ENCODE measurements at places on chromosomes 13 and 19.

DNA sequence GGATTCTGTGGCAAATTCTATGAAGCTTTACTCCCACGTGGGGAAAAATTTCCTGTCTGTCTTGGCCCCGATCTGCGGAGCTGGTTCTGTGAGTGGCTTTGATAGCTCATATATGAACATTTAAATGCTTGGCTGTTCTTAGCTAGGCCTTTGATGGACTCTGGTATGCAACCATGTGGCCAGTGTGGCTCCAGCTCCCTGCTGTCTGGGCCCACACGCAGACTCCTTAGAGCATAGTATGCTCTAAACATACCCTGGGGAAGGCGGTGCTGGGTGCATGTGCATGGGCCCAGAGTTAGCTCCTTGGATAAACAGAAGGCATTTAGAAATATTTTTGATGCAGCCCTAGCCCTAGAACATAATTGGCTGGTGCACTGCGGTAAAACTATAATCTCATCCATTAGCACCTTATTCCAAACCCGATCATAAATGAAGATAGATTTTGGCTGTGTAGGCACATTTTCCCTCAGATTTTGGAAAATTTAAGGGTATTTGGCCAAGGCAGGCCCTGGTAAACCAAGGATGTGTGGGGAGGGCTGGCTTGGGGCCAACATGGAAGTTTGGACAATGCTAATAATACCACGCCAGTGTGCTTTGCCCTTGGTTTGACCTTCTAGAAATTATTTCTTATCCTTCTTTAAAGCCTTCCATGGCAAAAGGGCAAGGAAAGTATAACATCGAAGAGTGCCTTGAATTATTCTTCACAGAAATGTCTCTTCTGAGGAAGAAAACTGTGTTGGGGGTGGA, 153.5 kb downstream of the LMO7 start:
- peak; percentile 29 for DNase-seq

DNA sequence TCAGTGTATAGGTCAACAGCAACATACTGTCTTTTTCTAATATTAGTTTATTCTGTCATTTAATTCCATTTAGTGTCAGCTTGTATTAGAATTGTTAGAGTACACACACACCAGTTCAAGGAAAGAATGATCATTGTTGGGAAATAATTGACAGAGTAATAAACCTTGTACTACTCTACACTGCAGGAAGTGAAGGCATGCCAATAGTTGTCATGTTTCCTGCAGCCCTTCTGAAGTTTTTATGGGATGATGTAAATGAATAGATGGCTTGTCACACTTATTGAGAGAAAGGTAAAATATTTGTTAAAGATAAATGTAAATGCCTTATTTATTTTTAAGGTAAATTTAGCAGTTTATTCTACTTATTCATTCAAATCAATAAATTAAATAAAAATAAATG, 306.9 kb upstream of the KLHL1 start:
- no peak for DNase-seq

DNA sequence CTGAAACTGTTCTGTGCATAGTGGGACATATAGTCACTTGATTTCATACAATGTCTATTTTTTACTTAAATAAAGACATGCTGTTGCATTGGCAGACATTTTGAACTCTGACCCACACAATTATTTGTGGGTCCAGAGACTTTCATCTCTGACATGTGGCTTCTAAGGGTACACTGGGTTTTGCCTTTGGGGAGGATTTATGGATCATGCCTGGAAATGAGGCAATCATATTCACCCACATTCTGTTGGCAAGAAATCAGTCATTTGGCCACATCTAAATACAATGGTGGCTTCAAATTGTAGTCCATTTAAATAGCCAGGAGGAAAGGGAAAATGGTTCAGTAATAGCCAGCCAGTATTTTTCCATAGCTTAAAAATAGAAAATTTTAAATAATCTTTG, 238.3 kb upstream of the KLF12 start:
- no peak for DNase-seq

GRCh38 chr13:35888457-35888883, 242.7 kb downstream of the DCLK1 start:
- no peak for DNase-seq

- DNase-seq = no peak
Observed at GRCh38 chr13:99085808-99086266, 108.0 kb upstream of the DOCK9 start.

- peak; percentile 28 for DNase-seq
Observed at GRCh38 chr13:92769046-92769445, 457.6 kb upstream of the GPC6 start.

GRCh38 chr13:19561585-19561984, 253 bp upstream of the TPTE2 start:
- DNase-seq = no peak

DNA sequence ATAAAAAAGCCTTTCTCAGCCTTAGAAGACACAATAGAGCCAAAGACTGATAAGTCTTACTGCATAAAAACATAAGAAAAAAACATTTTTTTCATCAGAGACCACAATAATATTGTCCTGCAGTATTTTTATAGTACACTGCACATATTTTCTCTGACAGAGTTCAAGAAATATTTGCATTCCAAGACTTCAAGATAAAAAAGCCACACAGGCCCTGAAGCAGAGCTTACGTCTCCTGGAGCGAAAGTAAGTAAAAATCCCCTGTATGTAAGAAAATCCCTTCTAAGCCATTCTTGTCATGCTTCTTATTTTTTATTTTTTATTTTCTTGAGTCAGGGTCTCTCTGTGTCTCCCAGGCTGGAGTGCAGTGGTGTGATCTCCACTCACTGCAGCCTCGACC, 755.9 kb downstream of the LIG4 start:
- DNase-seq = peak; percentile 82

DNA sequence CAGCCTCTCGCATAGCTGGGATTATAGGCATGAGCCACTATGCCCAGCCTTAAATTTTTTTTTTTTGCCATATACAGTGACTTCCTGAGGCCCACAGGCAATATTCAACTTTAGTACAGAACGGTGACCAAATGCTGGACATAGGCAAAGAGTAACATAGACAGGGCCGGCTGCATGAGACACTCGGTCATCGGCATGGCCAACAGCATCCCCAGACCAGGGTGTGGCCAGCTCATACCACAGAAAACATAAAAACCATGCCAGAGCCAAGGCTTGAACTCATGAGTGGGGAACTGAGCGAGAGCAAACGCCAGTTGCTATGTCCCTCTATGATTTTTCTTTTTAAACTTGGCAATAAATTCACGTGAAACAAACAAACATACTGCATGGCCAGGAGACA, 17.0 kb downstream of the KANK2 start:
- DNase-seq = no peak

- no peak for DNase-seq
Observed at GRCh38 chr19:19651076-19651475, 7.6 kb upstream of the GMIP start.

GRCh38 chr13:110716247-110716515, 2.7 kb downstream of the ING1 start:
- no peak for DNase-seq

DNA sequence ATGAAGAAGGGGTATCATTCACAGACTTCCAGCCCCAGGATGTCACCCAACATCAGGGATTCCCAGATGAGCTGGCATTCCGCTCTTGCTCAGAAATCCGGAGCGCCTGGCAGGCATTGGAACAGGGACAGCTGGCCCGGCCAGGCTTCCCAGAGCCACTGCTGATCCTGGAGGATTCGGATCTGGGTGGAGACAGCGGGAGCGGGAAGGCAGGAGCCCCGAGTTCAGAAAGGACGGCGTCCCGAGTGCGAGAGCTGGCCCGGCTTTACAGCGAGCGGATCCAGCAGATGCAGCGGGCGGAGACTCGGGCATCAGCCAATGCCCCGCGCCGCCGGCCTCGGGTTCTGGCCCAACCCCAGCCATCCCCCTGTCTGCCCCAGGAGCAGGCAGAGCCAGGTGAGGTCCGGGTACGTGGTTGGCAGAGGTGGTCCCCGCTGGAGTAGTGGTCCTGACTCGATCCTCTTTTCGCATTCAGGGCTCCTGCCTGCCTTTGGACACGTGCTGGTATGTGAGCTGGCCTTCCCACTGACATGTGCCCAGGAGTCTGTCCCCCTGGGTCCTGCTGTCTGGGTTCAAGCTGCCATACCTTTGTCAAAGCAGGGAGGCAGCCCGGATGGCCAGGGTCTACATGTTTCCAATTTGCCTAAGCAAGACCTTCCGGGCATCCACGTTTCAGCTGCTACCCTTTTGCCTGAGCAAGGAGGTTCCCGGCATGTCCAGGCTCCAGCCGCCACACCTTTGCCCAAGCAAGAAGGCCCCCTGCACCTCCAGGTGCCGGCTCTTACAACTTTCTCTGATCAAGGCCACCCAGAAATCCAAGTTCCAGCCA, 11.0 kb downstream of the PLEKHG2 start:
- no peak for DNase-seq

DNA sequence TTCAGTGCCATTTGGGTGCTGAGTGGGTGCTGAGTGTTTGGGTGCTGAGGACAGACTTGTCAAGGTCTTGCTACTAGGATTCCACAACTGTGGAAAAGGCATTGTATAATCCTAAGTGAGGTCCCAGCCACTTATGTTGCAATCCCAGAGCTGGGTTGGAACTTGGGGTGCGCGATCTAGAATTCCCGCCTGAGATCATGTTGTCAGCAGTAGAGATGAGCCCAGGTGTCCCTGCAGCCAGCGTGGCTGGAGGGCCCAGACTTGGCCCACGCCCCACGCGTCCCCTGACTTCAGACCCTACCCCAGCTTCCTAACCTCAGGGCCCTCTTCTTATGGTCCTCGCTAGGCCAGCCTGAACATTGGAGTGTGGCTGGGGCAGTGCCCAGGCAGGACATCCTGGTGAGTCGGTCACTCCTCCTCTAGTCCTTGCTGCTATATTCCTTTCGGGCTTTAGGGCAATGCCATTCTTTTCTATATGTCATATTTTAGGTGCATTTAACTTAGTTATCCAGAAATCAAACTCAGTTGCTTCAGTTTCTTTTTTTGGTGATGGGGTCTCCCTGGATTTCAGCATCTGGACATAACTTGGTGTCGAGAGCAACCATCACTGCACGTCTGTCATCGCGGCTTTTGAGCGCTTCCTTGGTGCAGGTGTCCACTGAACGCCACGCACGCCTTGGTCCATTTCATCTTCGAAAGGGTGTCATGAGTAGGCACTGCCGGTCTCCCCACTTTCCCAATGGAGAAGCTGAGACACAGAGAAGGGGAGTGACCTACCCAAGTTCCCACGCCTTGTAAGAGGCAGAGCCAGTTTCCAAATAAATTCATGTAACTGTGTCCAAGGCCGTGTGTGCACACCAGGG, 46.4 kb upstream of the F7 start:
- no peak for DNase-seq

DNA sequence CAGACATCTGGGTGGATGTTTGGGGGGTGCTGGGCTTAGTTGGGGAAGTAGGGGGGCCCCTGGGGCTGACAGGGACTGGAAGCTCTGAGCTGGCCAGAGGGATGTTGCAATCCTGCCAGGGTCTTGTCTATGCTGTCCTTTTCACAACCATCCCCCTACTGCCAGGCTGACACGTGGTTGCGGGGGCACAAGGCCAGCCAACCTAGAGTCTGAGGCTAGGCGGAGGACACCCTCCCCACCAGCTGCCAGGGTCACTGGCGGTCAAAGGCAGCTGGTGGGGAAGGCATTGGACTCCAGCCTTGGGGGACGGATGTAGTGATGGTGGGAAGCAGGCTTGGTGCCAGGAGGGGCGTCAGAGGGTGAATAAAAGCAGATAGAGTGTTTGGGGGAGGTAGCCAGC, 1.6 kb upstream of the APOC1 start:
- DNase-seq = no peak

- no peak for DNase-seq
Observed at GRCh38 chr19:19115954-19116353, 22.3 kb downstream of the TMEM161A start.

GRCh38 chr13:35818633-35819067, 312.5 kb downstream of the DCLK1 start:
- DNase-seq = no peak

DNA sequence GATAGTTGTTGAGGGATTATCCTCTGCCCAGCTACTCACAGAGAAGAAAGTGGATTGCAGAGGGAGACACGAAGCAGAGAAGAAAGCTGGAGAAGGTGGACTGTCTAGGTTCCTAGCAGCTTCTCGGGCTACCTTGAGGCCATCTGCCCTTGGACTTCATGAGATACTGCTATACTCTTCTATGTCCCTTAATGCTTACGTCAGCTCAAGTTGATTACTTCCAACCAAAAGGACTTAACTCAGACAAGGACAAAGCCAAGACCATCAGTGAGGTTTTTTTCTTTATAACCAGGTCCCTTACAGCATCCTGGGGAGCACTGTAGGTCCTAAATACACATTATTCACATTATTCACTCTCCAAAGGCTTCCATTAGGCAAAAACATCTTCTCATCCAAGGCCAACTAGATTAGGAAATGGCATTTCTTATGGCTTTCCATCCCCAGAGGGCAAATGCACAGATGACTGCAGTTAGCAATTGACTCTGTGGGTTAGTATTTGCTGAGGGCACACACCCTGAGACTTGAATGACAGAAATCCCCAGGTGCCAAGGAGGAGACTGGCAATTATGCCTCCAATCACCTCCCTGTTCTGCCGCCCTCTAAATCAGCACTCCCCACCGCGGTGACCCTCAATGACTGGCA, 4.1 kb upstream of the UBE2L5 start:
- no peak for DNase-seq

DNA sequence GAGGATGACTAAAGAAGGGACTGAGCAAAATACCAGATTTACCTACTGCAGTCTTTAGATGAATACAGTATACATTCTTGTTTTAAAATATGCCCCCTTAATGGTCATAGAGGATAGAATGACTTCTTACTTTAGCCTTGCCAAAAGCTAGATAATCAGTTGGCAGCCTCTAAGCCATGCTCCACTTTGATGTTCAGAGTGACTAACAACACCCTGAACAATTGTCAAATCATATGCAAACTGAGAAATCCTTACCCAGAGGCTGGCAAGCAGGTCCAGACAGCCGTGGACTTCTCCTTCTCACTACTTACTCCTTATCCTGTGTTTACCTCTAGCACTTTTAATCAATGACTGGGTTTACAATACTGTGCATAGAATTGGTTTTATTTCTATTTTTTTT, 23.6 kb upstream of the PHF11 start:
- no peak for DNase-seq

DNA sequence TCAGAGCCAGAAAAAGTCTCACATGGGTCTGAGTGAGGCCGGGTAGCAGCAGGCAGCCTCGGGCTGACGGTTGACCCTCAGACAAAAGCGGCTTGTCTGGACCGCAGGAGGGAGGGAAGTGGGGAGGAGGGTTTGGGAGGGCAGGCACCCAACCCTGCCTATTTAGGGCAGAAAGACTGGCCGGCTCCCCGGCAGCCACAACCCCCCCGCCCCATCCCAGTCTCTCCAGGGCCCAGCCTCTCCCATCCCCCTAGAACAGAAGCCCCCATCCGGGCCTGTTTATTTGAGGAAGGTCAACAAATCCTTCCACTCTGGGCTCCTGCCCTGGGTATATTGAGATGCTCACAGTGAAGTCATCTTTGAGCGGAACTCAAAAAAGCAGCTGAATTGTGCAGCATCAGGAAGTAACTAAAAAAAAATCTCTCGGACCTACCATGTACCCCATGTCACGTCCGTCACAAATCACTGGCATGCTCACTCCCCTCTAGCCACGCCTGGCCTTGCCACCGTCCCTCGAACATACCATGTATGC, 6.3 kb downstream of the DACT3 start:
- no peak for DNase-seq

GRCh38 chr13:58500938-58501337, 869.4 kb downstream of the PCDH17 start:
- DNase-seq = no peak
